ENCODE measurements at places on chromosomes 7 and 10.

DNA sequence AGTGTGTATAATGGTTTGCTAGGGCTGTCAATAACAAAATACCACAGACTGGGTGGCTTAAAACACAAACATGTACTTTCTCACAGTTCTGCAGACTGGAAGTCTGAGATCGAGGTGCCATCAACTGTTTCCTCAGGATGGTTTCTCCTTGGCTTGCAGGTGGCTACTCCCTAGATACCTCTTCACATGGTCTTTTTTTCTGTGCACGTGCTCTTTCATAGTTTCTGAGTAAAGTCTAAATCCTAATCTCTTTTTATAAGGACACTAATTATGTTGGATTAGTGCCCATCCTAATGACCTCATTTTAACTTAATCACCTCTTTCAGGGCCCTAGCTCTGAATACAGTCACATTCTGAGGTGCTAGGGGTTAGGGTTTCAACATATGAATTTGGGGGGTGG, 65.9 kb downstream of the AMPH start:
- no peak for DNase-seq

DNA sequence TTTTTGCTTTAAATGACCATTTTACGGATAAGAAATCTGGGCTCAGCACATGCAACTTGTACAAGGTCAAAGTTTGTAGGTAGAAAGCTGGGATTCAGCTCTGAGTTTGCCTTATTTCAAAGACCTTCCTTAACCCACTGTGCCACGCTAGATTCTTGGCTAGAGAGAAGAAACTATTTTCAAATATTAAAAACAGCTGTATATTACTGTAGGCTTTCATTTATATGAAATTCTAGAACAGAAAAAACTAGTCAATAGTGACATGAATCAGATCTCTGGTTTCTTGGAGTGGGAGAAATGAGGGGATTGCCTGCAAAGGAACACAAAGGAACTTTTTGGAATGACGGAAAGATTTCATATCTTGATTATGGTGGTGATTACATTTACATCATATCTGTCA, 53.0 kb upstream of the C1GALT1 start:
- DNase-seq = no peak

DNA sequence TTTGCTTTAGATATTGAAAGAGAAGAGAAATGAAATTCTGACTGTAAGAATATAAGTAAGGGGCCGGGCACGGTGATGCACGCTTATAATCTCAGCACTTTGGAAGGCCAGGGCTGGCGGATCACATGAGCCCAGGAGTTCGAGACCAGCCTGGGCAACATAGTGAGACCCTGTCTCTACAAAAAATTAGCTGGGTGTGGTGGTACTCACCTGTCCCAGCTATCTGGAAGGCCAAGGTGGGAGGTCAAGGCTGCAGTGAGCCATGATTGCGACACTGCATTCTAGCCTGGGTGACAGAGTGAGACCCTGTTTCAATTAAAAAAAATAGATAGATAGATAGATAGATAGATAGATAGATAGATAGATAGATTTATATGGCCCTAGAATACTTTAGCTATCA, 82.3 kb downstream of the BTRC start:
- DNase-seq = no peak

DNA sequence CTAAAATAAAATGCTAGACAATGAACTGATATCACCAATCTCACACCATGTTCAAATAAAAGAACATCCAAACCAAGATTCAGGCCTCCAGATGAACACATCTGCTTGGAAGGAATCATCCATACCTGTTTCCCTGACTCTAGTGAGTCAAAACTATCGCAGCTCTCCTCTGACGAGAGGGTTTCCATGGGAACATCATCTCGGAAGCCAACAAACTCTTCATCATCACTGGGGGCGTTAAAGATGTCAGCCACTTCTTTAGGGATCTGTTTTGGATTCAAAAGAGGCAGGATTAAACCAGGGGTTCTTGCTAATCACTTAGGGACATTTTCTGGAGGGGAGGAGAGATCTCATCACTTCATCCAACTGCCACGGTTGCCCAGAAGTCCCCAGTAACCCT, 29.1 kb downstream of the CDCA7L start:
- DNase-seq = no peak

DNA sequence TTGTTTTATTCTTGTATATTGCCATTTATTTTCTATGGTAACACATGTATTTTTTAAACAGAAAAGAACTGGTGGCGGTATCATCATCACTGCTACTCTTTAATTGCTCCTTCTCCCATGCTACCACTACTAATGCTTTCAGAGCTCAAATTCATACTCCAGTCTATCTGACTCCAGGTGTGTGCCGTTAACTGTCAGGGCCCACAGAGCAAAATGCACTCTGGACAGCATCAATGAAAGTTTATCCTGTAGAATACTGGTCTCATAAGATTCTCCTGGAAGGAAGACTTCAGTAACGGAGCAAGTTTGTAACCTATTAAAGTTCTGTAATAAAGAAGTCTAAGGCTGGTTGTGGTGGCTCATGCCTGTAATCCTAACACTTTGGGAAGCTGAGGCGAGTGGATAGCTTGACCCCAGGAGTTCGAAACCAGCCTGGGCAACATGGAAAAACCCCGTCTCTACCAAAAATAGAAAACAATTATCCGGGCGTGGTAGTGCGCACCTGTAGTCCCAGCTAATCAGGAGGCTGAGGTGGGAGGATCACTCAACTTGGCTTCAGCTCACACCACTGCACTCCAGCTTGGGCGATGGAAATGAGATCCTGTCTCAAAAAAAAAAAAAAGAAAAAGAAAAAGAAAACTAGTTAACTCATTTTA, 18.4 kb downstream of the ZNRF2 start:
- no peak for DNase-seq

- no peak for DNase-seq
These were observed 278.0 kb upstream of the KLF14 start for GRCh38 chr7:131011976-131012375.

Data from activated CD8-positive, alpha-beta memory T cell treated with anti-CD3 and anti-CD28 coated beads for 1 hour (primary cell).